ENCODE measurements at places on chromosomes 2 and 18.

- no peak for DNase-seq
Measured at GRCh38 chr2:8298783-8299182, 383.1 kb upstream of the ID2 start.

DNA sequence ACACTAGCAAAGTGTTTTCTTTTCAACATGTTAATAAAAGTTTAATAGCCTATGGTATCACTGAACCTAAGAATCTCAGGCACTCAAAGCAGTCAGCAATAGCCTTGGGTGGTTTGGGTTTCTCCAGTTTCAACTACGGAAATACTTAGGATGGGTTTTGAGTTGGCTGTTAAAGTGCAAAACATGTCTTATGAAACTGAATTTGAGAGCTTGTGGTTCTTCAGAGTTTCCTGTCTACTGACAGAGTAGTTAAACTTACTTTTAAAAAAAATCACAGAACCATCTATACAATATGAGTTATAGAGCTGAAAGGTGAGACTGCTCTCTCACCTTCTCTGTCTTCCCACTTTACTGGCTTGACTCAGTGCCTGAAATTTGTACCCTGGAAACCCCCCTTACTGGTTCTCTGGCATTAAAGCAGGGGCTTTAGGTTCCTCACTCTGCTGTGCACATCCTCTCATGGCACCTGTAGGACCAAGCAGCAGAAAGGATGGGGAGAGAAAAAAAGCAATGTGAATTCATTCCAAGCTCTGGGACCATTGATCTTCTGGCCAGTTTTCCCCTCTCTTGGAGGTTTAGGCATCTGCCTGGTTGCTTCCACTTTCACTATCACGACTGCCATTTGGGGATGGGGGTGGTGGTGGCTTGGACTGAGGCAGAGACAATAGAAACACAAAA is 18.1 kb downstream of the CCDC141 start:
- peak; percentile 80 for DNase-seq

- DNase-seq = no peak
Measured at GRCh38 chr18:36302676-36303075, 5.2 kb downstream of the FHOD3 start.

- DNase-seq = no peak
Measured at GRCh38 chr2:85468096-85468703, 49.7 kb downstream of the SH2D6 start.

- DNase-seq = no peak
Measured at GRCh38 chr18:24678626-24679025, 218.2 kb downstream of the HRH4 start.

GRCh38 chr2:182917924-182918323 is 51.5 kb upstream of the FRZB start:
- peak; percentile 17 for DNase-seq

DNA sequence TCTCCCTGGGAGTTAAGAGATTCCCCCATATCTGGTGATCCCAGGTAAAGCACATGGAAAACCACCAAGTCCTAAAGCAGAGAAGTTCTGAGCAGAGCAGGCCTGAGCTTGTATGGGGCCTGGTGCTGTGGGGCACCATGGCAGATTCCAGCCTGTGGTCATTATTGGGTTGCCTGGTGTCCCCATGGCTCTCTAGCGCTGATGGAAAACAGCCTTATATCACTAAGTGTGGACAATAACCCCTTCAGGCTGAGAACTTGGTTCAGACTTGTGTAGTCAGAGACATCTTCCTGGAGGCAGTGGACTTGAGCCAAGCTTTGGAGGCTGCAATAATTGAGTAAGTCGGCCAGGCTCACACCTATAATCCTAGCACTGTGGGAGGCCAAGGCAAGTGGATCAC is 96.8 kb downstream of the MCFD2 start:
- no peak for DNase-seq

- no peak for DNase-seq
Measured at GRCh38 chr18:33369711-33370449, 70.6 kb downstream of the CCDC178 start.

DNA sequence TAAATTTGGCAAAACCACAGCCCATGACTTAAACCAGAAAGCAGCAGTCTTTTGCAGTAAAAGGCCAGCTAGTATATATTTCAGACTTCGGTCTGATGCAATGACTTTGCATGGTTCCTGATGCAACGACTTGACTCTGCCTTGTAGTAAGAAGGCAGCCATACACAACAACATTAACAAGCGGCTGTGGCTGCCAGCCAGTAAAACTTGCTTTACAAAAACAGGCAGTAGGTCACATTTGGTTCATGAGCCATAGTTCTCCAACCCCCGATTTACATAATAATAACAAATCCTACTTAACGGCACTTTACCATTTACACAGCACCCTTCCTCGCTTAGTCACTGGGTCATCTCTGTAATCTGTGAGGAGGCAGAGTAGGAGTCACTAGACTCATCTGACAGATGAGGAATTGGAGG is 410.3 kb downstream of the LRATD1 start:
- peak; percentile 96 for DNase-seq

- no peak for DNase-seq
Measured at GRCh38 chr18:62875323-62875722, 160.0 kb downstream of the PHLPP1 start.

DNA sequence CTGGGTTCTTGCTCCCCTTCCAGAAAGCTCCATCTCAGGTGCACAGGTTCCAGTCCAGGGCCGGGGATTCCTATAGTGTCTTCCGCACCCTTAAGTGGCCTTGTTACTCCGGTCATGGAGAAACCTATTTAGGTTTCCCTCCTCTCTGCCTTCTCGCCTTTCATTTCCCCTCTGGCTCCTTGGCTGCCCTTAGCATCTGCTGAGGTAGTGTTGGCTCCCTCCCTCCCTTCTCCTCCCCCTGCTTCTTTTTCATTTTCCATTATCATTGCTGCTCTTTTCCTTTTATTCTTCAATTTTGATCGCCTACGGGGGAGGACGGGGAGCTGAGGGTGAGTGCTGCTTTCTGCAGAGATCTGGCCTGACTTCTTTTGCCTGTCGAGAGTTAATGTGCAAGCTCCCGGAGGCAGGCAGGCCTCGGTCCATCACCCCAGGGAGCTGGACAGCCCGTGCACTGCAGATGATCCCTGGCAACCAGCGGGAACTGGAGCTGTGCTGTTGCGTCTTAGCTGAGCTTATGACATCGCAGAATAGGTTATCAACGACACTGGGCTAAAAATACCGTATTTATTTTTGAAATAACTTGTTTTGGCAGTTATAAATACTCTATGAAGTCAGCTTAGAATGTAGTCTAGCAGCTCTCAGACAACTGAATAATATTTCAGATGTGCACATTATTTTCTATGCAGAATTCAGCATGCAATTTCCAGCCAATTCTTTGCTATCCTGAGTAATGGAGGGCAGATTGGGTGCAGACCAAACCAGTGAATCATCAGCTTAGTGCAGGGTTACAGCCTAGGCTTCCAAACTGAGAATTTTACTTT is 141.9 kb downstream of the SLC4A3 start:
- peak; percentile 14 for DNase-seq

DNA sequence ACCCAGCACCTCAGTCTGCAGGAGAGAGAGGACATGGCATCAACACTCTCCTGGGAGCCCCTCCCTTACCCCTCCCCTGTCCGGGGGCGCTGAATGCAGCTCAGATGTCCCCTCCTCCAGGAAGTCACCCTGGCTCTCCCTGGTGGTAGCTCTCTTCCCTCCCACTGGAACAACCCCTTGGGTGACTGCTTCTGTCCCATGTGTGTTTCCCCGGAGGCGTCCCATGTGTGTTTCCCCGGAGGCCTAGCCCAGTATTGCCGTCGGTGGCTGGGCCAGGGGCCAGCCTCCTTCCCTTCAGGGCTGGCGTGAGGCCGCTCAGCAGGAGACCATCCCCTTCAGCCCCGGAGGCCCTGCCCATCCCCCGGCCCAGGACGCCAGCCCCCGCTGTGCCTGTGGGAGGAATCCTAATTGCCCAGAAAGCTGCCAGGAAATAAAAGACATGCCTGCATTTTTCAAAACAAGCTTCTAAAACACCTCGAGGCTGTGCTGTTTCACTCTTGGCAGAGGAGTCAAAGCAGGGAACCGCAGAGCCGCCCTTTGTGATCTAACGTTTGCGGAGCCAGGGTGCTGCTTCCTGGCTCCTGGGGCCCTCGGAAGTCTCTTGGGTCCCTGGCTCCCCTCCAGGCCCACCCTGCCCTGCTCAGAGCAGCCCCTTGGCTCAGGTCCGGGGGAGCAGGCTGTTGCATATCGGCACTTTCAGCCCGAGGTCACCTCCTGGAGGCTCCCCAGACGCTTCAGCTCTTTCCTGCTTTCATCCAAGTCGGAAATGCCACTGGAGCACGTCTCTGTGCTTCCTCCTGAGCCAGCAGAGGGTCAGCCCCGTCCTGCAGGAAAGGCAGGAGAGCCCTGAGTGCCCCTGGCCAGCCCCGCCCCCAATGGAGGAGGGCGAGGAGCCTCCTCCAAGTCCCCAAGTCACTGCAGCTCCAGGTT is 11.4 kb downstream of the SNED1 start:
- DNase-seq = peak; percentile 83

GRCh38 chr2:43305012-43305411 is 78.6 kb upstream of the ZFP36L2 start:
- DNase-seq = no peak

GRCh38 chr2:105271393-105272045 is 30.0 kb downstream of the GPR45 start:
- no peak for DNase-seq

- peak; percentile 94 for DNase-seq
Measured at GRCh38 chr2:37819186-37819585, 105.9 kb upstream of the RMDN2 start.

DNA sequence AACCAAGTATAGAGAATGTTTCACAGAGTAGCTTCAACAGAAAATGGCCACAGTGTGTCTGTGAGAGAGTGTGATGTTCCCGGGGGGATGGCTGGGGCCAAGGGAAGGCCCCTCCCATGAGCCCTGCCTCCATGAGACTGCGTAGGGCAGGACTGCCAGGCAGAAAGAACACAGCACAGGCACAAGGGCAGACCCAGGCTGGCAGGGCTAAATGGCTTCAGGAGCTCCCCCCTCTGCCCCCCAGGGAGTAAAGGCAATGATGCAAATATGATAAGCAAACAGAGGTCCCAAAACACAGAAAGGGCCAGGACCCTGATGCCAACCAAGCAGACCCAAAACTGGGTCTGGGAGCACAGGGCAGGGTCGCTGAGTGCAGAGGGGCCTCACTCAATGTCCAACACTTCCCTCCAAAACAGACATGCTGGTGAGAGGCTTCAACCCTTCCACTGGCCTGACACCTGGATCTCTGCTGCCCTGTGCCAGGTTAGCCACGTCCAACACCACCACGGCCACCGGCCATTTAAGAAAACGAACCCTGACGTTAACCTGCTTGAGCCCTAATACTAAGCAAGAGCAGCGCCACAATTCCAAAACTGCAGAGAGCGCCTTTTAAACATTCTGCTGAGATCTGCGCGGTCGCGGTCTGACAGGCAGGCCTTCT is 90.3 kb downstream of the HDAC4 start:
- no peak for DNase-seq

- no peak for DNase-seq
Measured at GRCh38 chr2:67684991-67685390, 287.9 kb downstream of the ETAA1 start.

GRCh38 chr2:112140205-112140802 is 2.1 kb downstream of the FBLN7 start:
- no peak for DNase-seq

DNA sequence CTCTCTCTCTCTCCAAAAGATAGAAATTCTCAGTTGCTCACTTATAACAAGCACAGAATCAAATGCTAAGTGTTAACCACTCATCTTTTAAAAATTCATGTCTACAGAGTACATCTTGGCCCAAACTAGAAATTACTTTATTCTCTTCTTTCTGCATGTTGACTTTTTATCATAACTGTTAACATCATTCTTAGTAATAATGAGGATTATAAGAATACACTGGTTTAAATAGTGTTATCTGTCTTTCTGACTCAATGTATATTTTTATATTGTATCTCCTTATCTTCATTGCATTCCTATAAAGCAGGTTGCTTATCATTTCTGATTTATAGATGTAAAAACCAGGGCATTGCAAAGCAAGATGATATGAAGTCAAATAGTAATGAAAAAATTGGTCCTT is 17.8 kb upstream of the KLF7 start:
- no peak for DNase-seq

DNA sequence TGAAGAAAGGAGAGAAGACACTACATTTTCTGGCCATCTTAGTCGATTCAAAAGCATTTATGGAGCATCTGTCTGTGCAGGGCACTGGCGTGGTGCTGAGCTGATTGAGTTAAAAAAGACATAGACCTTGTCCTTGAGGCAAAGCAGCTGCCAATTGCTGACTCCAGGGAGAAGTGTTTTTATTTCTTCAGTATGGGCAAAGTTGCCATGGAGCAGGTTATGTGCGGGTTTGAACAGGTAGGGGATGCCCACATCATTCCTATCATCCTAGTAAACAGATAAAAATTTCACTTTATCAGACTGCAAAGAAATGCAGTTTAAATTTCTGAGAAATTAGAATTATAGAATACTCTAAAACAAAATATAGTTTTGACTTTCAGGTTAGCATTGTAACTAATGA is 125.8 kb downstream of the NUP35 start:
- DNase-seq = no peak

- DNase-seq = peak; percentile 21
Measured at GRCh38 chr2:91477731-91478672, 2786.5 kb downstream of the RPIA start.

- no peak for DNase-seq
Measured at GRCh38 chr2:47303341-47304148, 99.4 kb upstream of the MSH2 start.

- DNase-seq = no peak
Measured at GRCh38 chr2:129722306-129723019, 257.0 kb upstream of the RAB6C start.

DNA sequence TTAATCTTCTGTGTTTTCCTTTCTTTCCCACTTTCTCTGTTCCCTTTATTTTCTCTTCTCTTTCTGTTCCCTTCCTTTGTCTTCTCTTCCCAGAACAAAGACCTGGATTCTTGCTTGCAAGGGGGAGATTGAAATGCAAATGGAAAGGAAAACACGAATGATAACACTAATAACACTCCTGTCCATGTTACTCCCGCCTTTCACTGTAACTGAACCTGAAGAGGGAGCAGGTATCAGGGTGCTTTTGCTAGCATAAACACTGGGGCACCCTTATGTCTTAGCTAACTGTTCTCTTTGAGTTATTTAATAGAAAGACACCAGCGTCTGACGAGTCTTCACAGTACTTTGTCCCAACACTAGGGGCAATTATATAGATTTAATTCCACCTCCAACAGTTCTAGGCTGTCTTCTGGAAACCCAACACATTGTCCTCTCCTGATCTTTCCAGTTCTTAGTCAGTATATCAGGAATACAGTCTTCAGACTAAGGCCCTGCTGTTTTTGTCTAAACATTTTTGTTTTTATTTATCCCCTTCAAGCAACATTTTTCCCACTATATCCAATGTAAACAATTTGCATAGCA is 99.2 kb downstream of the PTPRM start:
- DNase-seq = no peak

GRCh38 chr2:204046145-204046544 is 109.6 kb downstream of the ICOS start:
- no peak for DNase-seq

- peak; percentile 30 for DNase-seq
Measured at GRCh38 chr18:46481048-46481846, 175.8 kb downstream of the LOXHD1 start.

GRCh38 chr2:54638103-54638502 is 85.4 kb upstream of the EML6 start:
- no peak for DNase-seq
